AML-193 (cell line): ENCODE measurements at places on chromosomes 2 and 18.

DNA sequence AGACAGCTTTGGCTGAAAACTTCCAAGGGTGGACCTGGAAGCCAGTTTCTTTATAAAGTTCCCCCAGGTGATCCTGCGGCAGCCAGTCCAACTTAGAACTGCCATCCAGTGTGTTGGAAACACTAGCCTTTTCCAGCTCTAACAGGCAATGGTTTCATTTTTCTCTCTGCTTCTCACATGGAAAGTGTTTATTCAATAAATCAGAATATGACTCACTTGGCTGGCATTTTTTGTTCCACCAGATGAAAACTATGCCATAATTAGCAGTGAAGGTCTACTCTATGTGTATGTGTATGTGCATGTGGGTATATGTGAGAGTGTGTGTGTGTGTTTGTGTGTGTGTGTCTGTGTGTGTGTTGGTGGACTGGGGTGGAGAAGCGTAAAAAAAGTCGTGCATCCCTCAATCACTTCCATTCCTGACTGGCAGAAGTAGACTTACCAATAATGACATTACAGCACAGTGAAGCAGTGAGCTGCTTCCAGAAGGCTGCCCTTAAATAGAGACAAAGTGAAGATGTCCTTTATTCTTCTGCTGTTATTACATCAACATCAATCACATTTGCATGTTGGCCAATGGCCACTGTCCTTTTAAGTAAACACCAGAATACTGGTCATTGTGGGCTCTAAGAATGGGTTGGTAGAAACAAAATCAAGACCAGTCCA is 90.9 kb upstream of the SETBP1 start:
- no peak for DNase-seq

DNA sequence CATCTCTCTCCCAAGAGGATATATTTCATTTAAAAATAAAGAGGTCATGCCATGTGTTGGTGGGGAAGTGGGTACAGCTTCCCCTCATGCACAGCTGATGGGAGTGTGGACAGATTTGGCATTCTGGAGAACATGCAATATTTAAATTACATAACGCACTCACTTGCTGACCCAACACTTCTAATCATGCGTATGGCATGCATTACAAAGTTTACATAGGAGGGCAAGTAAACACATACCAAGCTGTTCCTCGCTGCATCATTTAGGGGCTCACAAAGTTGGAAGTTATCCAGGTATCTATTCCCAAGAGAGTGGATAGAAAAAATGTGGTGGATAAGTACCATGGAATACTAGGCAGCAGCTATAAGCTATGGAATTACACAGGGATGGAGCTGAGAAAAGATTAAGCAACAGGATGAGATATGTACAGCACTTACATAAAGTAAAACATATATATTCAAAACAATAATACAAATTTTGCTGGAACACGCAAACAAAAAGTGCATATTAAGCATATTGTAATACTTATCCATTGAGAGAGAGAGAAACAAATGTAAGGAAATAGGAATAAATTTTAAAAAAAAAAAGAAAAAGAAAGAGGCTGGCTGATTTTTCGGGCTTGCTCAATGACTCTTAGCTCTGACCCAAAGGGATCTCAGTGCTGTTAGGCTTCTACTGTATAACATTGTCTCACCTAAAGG is 11.0 kb downstream of the CYP1B1 start:
- no peak for DNase-seq

- DNase-seq = no peak
These were observed 700.0 kb upstream of the NXPH2 start for GRCh38 chr2:139480161-139480650.

DNA sequence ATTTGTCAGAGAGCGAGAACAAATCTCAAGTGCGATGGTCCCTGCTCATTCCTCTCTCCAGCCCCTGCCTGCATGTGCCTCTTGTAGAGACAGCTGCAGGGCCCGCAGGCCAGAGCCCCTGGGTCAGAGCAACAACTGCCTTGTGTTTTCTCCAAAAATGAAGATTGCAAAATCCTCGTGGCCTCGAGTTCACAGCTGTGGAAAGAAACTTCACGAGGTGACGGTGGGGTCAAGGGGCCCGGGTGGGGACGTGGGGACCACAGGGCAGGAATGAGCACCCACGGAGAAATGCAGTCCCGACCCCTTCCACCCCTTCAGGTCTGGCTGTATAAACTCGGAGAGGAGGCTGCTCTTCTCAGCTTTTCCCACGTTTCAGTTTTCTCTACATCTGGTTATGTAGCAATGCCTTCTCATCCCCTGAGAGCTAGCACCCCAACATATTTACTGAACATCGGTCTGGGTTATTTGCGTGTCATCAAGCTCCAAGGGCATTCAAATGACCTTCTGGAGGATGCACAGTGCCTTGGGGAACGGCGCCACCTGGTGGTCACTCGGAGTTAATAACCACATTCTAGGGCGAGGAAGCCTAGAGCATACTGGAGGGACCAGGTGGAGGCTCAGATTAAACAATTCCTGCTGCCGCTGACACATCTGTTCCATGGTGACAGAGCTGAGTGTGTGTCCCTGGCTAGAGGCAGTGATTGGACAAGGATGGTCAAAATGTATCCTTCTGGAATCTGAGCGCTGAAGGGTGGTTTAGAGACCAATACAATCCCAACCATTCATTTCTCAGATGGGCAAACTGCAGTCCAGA is 91.4 kb upstream of the CYRIA start:
- DNase-seq = peak; percentile 40

- no peak for DNase-seq
These were observed 32.2 kb upstream of the RPE start for GRCh38 chr2:209970271-209970670.

DNA sequence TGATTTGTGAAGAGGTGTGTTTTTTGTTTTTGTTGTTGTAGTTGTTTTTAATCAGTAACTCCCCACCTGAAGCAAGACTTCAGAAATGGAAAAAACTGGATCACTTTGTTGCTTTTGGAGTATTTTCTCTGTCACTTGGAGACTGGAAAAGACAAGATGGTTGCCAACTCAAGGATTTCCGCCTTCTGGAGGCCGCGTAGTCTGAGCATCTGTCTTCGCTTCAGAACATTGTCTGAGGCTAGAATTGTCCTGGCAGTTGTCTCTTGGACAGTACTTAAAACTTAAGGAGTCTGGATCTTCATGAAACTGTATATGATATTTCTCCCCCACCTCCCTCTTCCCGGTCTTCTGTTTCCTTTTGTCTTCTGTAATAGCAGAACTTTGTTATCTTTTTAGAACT is 67.7 kb downstream of the ARHGAP28 start:
- no peak for DNase-seq

GRCh38 chr2:176755537-176756135 is 457.0 kb upstream of the HNRNPA3 start:
- no peak for DNase-seq

- DNase-seq = no peak
These were observed 339.1 kb downstream of the TSN start for GRCh38 chr2:122094557-122094956.

GRCh38 chr18:10923141-10923540 is 226.2 kb downstream of the PIEZO2 start:
- DNase-seq = no peak

GRCh38 chr2:197306696-197307040 is 3.9 kb downstream of the ANKRD44 start:
- peak; percentile 52 for DNase-seq

GRCh38 chr2:101251844-101252407 is 760 bp upstream of the CNOT11 start:
- DNase-seq = no peak

GRCh38 chr18:67862069-67862468 is 345.5 kb upstream of the DSEL start:
- no peak for DNase-seq

DNA sequence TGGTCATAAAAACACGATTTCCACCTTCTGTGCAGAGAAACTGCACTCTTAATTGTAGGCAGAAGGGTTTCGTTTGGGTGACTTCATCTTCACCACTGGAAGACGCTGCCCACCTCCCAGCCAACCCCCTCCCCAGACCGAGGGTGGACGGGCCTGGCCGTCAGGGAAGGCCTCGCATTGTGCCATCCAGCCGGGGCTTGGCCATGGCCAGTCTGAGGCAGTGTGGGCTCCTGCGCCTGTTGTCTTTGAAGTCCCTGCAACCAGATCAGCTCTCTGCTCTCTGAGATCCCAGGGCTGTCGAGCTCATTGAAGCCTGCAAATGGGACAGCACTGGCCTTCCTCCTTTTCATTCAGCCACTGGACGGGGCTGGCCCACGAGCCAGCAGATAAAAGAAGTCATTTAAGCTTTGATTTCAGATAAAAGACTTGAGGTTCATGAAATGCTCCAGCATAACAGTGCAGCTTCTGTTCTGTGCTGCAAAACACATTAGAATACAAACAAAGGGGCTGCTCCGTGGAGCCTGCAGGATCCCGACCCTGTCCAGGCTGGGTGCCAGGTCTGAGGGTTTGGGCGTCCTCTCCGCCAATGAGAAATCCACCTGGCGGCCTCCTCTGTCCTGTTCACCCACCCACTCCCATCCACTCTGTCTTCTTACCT is 253.5 kb downstream of the LDLRAD4 start:
- no peak for DNase-seq

GRCh38 chr18:3061581-3062312 is 48.8 kb upstream of the LPIN2 start:
- no peak for DNase-seq

- no peak for DNase-seq
These were observed 50.9 kb downstream of the ADCYAP1 start for GRCh38 chr18:955384-956066.

DNA sequence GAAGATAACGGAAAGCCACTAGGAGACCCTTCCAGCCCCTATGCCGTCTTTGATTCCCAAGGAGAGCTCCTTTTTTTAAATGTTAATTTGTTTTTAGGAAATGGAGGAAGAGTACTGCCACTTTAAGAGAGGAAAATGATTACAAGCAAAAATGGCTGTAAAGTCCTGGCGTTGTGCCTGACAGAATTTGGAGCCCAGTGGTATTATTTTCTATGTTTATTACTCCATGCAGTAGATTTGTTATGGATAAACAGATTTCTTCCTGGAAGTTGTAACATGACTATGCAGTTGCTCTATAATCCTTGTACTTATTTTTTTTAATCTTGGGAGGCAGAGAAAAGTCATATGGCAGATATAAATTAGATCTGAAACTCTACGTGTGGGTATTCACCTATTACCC is 141.3 kb downstream of the GBX2 start:
- no peak for DNase-seq

DNA sequence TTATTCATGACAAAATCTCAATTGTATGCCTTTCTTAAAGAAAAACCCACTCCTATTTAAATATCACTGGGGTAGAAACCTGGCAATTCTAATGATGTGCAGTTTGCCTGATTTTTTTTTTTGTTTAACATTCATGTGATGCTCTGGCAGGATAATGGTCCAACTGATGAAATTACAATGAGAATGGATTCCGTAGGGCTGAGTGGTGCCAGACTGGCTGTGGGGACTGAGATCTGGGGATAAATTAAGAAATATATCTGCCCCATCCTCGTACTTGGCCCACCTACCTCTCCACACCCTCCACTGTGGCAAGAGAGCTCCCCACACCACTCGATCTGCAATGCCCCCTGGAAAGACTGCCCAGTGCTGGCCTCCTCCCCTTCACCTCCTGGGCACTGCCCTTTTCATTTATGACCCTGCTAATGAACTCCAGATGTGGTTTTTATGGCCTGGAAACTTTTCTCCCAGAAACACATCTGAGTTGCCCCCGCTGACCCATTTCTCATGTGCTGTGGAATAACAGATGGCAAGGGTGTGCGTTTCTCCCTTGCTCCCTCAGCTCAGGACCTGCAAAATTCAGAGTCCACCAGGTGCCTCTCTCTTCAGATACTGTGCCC is 33.0 kb upstream of the RPL37A start:
- no peak for DNase-seq

GRCh38 chr2:26979741-26980140 is 9.3 kb downstream of the MAPRE3 start:
- no peak for DNase-seq

- no peak for DNase-seq
These were observed 16.6 kb upstream of the CPS1 start for GRCh38 chr2:210539578-210540416.

GRCh38 chr2:45169339-45170190 is 160.3 kb upstream of the SIX2 start:
- DNase-seq = no peak

GRCh38 chr2:119739580-119740255 is 20.0 kb upstream of the PTPN4 start:
- peak; percentile 43 for DNase-seq

DNA sequence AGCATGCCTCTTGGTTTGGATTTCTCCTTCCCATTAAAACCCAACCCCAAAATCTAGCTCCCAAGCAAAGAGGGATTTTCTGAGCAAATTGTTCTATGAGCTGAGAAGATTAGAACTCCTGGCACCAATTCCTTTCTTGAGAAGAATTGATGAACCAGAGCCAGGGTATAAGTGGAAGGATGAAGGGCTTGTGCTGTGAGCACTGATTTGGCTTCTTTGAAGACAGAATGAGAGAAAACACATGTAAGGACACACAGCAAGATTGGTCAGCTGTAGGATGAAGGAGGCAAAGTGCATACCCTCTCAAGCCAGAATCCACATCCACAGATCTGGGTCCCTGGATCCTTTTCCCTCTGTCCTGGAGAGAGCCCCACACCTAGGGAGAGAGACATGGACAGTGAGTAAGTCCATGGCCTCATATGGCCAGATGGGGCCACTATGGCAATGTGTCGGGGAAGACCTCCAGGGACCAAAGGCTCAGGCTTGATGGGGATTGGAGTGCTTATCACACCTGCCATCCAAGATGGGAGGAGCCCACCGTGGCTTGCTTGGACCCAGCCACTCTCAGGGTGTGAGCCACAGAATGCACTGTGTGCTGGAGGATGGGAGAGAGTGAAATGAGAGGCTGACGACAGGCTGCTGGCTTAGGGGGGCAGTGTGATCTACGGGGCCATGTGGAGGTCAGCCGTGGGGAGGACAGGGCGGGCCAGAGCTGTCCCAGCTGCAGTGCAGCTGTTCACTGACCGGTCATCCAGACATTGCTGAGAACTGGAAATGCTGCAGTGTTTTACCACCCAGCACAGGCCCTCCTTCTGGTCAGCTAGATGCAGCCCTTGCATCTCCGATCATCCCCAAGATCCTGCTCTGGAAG is 339.8 kb downstream of the CYP26B1 start:
- DNase-seq = no peak

DNA sequence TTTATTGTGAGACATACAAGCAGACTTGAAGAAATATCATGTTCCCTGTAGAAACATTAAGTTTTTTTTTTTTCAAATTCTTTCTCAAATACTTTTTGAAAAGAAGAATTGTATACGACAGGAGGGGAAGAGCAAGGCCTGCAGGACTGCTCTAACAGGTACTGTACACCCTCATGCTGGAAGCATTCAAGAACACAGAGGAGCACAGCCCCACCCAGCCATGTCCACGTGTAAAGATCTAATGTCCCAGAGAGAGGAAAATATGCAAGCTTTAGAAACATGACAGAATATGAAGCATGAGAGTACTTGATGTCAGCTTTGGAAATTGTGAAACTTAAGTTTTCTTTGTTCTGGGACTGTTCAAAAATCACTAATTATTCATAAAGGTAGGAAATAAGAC is 191.6 kb downstream of the TTC32 start:
- no peak for DNase-seq

GRCh38 chr18:45837283-45838070 is 12.0 kb downstream of the SIGLEC15 start:
- DNase-seq = no peak

- DNase-seq = no peak
These were observed 214.3 kb downstream of the MYCN start for GRCh38 chr2:16154501-16155280.
